ENCODE measurements at places on chromosomes 2 and 18.

GRCh38 chr2:226514895-226515294 lies 284.7 kb downstream of the IRS1 start:
- DNase-seq = peak; percentile 34

DNA sequence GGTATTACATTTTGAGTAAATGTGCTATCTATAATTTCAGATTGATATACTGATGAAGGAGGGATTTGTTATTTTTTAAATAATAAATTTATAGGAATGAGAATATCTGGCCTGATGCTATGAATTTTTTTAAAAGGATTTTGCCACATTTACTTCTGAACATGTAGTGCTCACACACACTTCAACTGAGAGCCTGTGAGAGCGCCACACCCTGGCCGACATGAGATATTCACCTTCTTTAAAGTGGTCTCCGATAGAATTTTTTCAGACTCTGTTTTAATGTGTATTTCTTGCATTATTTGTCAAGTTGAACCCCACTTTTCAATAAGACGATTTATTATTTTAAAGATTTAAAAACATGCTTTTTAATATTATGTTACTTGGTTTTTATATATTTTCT lies 813.3 kb downstream of the DCC start:
- DNase-seq = no peak

- no peak for DNase-seq
Measured at GRCh38 chr18:46338766-46339165, 234.6 kb downstream of the HAUS1 start.

- no peak for DNase-seq
Measured at GRCh38 chr2:97348265-97348664, 235.3 kb downstream of the ANKRD36 start.

DNA sequence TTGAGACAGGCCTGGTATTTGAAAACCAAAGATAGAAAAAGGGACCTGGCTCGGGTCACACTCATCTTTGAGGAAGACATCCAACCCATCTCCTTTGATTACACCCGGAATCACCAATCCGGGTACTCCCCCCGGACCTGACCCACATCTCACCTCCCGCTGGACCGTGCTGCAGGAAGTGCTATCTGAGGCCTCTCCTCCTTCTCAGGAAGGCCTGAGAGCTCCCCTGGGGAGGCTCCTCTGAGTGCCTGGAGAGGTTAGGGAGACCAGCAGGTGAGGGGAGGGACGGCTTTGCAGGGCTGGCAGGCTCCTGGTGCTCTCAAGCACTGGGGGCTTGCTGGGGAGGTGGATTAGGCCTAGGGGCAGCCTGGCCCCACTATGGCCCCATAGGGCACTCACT lies 170.9 kb downstream of the ACKR3 start:
- DNase-seq = no peak

DNA sequence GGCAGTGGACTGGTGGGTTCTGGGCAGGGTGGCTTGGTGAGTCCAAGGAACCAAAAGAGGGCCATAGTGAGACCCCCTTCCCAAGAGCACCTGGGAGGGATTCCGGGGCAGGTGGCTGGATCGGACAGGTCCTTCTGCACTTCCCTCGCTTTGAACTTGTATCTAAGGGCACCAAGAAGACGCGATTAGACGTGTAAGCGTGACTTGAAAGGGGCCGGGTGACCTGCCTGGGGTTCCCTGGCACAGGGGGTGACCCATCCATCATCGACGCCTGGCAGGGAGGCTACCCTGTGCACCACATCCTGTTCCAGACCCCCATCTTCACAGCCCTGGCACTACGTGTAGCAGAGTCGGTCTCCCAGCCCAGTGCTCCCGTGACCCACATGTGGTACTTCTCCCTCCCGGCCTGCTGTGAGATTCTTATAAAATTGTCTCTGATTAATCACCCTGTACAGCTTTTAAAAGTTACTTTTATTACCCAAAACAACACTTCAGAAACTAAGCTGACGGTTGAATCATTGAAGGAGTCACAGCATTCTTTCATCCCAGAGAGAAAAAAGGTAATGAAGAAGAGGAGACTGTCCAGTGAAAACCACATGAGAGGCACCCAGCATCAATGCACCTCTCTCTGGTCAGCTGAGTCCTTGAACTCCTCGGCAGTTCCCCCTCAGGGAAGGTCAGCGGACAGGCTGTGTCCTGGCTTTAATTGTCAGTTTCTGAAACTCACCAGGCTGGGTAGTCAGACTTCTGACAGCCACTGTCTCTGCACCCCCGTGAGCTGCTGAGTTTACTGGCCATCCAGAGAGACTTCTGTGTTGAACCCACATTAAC lies 13.0 kb downstream of the SH3BP4 start:
- DNase-seq = no peak

DNA sequence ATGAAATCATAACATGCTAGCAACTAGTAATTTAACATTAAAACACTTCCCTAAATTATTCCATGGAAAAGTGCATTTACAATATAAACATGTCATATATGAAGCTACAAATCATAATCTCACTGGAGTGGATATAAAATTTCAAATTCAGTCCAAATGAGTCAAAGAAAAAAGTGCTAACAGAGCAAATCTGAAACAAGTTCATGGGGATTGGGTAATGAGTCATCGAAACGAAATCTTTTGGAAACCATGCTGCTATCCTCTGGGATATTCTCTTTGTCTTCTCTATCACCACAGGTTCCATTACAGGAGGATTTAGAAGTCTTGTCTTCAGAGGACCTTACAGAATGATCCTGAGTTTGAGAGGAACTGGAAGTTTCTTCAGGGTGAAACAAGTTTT lies 34.1 kb downstream of the STK17B start:
- DNase-seq = peak; percentile 46

DNA sequence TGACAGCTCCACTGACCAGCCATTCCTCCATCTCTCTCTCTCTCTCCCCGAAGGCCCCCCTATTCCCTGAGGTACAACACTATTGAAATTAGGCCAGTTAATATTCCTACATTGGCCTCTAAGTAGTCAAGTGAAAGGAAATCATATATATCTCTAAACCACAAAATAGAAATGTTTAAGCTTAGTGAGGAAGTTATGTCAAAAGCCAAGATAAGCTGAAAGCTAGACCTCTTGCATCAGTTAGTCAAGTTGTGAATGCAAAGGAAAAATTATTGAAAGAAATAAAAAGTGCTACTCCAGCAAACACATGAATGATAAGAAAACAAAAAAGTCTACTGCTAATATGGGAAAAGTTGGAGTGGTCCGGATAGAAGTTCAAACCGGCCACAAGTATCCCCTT lies 301.3 kb upstream of the RBMS1 start:
- DNase-seq = no peak

- peak; percentile 23 for DNase-seq
Measured at GRCh38 chr2:197261808-197262226, 48.8 kb downstream of the ANKRD44 start.

DNA sequence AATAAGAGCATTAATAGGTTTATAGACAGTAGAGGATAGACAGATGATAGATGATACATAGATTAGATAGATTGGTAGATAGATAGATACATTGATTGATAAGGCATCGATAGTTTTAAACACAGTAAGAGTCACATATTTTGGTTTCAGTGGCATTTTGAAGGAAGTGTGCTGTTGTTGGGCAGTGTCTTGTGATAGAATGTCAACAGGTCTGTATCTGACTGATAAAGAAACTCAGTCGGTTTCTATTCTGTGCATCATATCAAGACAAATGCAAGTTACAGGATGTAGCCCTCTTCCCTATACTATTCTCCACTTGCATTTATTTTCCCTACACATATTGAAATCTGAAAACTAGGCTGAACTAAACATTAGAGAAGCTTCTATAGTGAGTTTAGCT lies 1229.0 kb upstream of the ZEB2 start:
- no peak for DNase-seq

DNA sequence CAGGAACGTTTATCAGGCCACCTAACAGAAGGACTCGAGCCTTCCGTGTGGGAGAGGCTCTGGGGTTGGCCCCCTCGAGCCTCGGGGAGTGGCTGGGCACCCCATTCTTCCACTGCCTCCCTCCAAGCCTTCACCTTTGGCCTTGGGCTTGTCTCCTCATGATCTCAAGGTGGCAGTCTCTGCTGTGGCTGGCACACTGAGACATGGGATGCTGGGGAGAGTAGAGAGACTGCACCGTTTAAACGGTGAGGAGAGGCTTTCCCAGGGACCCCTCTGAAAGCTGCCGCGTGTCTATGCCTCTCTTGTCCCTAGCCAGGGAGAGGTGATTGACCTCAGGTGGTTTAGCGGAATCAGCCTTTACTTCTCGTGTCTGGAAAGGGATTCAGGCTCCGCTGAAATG lies 71.0 kb downstream of the DCDC2C start:
- DNase-seq = no peak

GRCh38 chr18:27921904-27922751 lies 254.8 kb downstream of the CDH2 start:
- peak; percentile 85 for DNase-seq

- DNase-seq = no peak
Measured at GRCh38 chr2:191917967-191918651, 71.2 kb upstream of the CAVIN2 start.

- DNase-seq = peak; percentile 86
Measured at GRCh38 chr18:79422022-79422782, 26.5 kb downstream of the NFATC1 start.

DNA sequence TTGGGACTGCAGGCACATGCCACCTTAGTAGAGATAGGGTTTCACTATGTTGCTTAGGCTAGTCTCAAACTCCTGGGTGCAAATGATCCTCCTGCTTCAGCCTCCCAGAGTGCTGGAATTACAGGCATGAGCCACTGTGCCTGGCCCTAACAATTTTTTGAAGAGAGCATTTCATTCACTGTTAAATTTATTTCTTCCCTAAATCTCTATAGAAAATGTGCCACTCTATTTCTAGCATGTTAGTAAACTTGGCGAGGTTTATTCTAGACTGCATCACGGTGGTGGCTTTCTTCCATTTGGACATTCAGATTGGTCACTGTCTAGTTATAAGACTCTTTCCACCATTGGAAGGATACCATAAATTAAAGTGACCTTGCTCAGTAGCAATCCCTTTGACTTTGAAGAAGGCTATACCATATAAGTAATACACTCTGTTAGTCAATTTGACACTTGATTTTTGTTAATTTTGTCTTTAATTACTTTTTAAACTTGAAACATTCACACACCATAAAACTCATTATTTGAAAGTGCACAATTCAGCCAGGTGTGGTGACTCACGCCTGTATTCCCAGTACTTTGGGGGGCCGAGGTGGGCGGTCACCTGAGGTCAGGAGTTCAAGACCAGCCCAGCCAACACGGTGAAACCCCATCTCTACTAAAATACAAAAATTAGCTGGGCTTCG lies 16.2 kb downstream of the DDX1 start:
- DNase-seq = no peak

GRCh38 chr2:178114462-178114861 lies 2.2 kb downstream of the RBM45 start:
- DNase-seq = no peak

DNA sequence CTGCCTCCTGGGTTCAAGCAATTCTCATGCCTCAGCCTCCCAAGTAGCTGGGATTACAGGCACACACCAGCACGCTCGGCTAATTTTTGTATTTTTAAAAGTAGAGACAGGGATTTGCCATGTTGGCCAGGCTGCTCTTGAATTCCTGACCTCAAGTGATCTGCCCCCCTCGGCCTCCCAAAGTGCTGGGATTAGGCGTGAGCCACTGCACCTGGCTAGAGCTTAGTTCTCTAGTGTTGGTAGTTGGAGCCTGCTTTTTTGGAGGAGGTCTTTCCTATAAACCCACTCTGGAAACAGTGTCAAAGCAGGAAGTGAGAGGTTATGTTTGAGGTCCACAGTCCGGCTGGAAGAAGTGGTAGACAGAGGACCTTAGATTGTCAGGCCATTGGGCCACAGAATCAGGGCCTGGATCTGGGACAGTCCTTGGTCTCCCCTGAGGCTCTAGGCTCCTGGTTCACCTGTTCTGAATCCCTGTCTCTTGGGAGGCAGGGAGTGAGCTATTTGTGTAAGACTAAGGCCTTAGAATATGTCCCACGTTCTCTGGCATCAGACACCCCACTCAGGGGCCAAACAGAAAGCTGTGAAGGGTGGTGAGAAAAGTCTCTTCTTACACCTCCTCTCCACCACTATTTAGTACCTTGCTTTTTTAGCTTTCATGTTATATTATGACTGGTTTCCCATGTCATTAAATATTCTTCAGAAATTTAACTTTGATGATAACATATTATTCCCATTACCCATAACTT lies 34.5 kb downstream of the PCBP1 start:
- DNase-seq = no peak

- no peak for DNase-seq
Measured at GRCh38 chr2:105439141-105439540, 40.3 kb upstream of the FHL2 start.

DNA sequence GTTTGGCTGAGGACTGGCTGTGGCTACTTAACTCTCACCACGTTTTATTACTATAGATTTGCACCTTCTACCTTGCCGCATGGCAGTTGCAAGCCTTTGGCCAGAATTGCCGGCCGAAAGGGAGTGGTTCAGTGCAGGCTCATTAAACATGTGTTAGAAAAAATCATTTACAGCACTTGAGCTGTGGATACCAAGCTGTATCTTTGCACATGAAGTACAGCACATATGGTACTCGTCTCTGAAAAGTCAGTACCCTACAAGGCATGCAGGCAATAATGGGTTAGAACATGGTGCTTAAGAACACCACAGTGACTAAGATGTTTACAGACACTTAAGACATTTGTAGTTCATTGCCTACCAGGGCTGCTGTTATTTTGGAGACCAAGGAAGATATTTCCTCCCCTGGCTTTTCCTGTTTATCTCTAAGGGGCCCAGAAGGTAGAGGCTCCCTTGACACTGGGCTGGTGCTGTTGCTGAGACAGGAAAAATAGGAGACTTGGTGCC lies 103.1 kb downstream of the ZNF532 start:
- no peak for DNase-seq

GRCh38 chr18:37667836-37668235 lies 102.2 kb upstream of the CELF4 start:
- DNase-seq = no peak

DNA sequence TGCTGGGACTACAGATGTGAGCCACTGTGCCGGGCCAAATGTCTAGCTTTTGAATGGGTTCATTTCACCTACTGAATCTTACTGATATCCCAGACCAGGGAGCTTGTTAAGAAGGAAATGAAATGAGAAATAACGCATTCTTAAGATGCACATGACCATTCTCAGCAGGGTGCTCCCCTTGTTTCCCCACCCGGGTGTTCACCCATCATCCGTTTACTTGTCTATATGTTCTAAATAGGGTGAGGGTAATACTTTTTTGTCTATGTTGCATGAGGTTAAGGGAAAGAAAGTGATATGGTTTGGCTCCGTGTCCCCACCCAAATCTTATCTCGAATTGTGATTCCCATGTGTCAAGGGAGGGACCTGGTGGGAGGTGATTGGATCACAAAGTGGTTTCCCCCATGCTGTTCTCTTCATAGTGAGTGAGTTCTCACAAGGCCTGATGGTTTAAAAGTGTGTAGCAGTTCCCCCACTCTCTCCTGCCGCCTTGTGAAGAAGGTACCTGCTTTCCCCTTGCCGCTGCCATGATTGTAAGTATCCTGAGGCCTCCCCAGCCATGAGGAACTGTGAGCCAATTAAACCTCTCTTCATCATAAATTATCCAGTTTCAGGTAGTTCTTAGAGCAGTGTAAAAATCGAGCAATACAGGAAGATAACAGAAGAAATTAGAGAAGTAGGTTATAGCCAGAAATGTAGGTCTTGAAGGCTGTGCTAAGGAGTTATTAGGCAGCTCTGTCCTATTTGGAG lies 129.1 kb downstream of the DDX1 start:
- no peak for DNase-seq
